ENCODE measurements at places on chromosomes 11 and 22. TPM values are rescaled to one million over a fixed set of nuclear protein-coding genes. Genes with fewer than 3 reads are reported as not detected.

DNA sequence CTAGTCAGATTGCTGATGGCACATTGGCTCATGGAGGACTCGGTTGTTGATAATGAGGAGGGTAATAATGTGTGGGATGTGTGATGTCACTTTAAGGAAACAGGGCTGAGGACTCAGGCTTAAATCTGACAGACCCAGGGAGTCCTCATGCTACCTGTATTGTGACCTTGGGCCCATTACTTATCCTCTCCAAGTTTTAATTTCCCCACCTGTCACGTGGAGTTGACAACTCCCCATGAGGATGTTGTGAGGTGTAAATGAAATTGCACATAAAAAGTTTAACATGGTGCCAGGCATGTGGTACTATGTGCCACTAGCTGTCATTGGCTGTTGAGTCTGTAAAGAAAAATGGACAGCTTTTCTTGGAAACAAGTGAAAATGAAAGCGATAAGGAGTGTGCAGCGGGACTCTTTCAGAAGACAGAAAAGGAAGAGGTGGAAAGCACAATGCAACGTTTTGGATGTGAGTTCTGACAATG lies 15.3 kb downstream of the IL10RA start:
- DNase-seq: no peak

DNA sequence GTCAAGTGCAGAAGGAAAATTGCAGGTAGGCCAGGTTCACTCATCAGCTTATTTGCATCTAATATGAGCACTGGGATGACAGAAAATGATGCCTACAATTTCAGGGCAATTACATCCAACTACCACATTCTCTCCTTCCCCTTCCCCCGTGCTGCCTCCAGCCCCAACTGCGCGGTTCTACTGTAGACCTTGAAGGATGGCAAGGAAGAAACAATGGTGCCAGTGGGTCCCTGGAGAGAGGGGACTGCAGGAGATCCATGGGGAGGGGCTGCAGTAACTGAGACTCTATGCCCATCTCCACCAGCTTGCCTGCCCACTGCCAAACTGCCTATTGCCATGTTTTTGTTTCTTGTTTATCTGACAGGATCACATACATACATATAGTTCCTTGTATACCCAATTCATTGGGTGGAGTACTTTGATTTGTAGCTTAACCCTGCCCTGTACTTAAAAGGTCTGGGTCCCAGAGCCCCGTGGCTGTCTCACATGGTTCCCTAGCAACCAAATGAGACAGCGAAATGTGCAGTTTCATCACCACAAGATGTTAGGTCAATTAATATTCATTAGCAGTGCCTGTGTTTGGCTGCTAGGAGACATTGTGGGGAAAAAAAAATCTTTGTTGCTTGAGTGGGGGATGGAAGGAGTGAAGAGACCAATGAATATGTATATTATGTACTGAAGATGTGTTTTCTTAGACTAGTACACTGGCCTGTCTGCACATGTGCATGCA lies 253.5 kb upstream of the PLET1 start:
- DNase-seq: no peak

DNA sequence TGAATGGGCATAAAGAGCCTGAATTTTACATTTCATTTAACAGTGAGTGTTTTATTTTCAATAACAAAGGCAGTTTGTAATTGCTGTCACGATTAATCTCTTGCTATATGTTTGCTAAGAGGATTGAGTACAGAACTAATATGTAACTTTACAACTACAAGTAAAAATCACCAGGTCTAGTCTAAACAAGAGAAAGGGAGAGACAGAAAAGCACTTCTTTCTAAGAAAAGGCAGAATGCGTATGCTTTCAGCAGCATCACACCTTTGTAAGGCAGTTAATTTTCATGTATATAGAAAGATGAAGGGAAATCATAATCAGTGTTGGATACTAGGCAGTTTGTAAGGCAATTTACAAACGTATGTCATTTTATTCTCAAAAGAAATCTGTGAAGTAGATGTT lies 169.8 kb downstream of the NELL1 start:
- no peak for DNase-seq

GRCh38 chr11:76524461-76524860 lies 79.6 kb downstream of the EMSY start:
- no peak for DNase-seq

GRCh38 chr11:129280027-129280811 lies 88.1 kb upstream of the ARHGAP32 start:
- no peak for DNase-seq

The YPEL4 gene
- total RNA-seq: not detected

The GLB1L3 gene
- total RNA-seq: 0.75 TPM

DNA sequence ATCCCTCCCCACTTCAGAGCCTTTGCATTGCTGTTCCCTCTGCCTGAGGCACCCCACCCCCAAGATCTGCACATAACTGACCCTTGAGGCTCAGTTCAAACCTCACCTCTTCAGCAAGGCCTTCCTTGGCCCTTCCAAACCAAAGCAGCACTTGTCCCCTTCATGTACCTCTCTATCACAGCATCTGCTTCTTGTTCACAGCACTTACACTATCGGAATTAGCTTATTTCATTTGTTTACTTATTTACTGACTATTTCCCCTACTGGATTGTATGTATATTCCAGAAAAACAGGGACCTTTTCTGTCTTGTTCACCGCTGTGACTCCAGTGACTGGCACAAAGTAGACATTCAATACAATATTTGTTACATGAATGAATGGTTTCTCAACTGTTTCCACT lies 38.0 kb downstream of the HORMAD2 start:
- no peak for DNase-seq

DNA sequence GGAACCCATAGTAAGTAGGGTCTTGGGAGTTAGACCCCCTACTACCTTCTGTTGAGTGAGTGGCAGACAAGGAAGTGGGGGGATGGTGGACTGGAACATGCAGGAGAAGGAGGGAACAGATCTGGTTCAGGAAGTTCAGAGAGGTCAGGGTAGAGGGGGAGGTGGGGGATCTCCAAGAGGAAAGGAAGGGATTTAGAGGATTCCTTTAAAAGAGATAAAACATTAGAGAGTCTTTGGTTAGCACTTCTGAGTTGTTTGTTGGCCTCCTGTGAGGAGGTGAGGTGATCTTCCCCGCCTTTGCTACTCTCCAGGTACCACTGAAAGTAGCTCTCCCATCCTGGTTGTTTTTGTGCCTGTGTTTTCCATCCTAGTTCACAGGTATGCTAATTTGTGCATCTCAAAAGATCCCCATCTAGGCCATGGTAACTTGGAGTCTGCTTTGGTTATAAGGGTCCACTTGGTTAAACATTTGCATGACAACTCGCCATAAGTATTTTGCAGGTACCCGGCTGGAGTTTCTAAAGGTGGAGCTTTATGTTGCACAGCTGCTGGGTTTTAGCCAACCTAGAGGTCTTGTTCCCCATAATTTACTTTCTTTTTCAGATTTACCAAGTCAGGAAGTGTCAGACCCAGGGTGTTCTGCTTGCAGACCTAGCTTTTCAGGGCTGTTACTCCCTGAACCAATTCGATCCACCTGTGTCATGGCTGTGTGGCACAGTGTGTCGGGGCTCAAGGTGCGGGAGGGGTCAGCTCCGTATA lies 79.3 kb upstream of the SORL1 start:
- DNase-seq: no peak

The DCHS1 gene
- total RNA-seq: 15.5 TPM

- no peak for DNase-seq
Observed at GRCh38 chr11:19777039-19777376, 64.4 kb downstream of the NAV2 start.

The UEVLD gene
- 43.5 TPM for total RNA-seq

All from kidney epithelial cell (primary cell).